ENCODE measurements at places on chromosomes 6 and 20. TPM values are rescaled to one million over a fixed set of nuclear protein-coding genes. Genes with fewer than 3 reads are reported as not detected.

CTAGE9 gene
- polyA plus RNA-seq, result not detected

RAB5IF gene
- 119 TPM for polyA plus RNA-seq

SRMS gene
- not detected for polyA plus RNA-seq

COL11A2 gene
- 1.2 TPM for polyA plus RNA-seq

CRISP2 gene
- polyA plus RNA-seq, result not detected

POU3F2 gene
- 9.1 TPM for polyA plus RNA-seq

HFE gene
- 1.6 TPM for polyA plus RNA-seq

SLC26A8 gene
- polyA plus RNA-seq, result 0.14 TPM

TMEM244 gene
- not detected for polyA plus RNA-seq

ABHD16B gene
- polyA plus RNA-seq, result not detected

FAM184A gene
- polyA plus RNA-seq, result 8.5 TPM

TAAR2 gene
- not detected for polyA plus RNA-seq

UST gene
- 30.5 TPM for polyA plus RNA-seq

All from brain (organoid and tissue), 16 donors.